Anterior cingulate cortex (tissue), 58 donors: ENCODE measurements at places on chromosomes 2 and 18.

- no peak for DNase-seq
Observed at GRCh38 chr2:182916417-182916816, 50.0 kb upstream of the FRZB start.

DNA sequence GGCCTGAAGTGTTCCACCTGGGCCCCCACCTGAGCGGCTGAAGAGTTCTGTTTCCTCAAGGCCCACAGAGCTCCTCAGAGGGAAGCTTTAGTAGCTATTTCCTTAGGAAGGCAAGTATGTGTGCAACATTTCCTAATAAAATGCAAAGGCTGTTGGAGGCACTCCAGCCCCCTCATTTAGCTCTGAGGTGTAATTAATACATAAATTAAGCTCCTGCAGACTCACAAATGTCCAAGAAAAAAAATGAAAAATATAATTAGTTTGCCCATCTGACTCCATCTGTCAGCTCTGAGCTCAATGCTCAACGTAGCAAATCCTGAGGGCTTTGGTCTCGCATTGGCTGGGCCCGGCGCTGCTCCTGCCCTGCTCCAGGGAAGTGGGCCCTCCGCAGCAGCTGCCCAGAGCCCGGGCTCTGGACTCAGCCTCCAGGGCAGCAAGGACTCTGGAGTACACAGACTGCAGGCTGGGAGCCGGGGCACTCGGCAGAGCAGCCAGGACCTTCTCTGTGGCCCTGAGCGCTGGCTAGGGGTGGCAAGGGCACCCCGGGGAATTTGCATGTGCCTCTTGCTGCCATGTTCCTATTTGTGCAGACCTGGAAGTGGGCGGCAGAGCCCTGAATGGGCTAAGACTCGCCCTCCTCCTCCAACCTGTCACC, 23.4 kb upstream of the C1QL2 start:
- DNase-seq: no peak

- no peak for DNase-seq
Observed at GRCh38 chr2:238938401-238939055, 90.6 kb downstream of the TWIST2 start.

DNA sequence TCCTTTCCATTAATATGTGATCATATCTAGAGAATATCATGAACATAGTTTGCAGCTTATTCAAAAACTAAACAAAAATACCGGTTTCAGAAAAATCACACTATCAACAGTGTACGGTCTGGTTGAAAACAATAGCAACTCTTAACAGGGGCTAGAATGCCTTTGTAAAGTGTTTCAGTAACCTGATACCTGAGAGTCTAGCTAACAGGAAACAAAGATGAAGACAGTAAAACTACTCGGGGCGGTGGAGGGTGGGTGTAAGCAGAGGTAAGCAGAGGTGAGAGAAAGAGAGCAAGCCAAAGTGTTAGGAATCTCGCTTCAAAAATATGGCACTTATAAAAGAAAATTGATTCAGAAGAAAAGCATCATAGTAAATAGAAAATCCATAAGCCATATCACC, 109.0 kb upstream of the RGPD4 start:
- no peak for DNase-seq

DNA sequence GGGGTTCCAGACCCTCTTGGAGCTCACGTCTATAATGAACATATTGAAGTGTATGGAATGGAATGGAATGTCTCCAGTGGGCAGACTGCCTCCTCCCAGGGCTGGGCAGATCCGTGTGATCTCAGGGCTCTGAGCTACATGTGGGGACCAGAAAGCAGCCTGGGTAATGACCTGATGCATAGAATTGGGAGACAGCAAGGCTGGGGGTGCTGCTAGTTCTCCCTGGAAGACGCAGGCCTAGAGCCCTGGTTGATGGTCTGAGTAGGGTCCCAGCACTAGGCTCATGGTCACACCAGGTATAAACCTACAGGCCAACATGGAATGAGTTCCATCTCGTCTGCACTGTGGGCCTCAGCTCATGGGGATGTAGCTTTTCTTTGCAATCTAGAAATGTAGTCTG, 46.7 kb downstream of the ACAA2 start:
- DNase-seq: no peak

DNA sequence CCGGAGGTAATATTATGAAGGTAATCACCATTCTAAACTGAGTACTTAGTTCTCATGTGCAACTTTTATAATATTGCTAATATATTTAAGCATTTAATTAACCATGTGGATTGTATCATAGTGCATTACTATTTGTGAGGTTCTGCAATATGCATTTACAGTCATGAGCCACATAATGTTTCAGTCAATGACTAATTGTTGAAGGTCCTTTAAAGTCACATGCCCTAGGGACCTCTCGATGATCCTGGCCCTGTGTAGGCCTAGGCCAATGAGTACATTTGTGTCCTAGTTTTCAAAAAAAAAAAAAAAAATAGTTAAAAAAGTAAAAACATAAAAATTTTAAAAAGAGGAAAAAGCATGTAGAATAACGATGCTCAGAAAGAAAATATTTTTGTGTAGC, 298.0 kb downstream of the DSEL start:
- no peak for DNase-seq

DNA sequence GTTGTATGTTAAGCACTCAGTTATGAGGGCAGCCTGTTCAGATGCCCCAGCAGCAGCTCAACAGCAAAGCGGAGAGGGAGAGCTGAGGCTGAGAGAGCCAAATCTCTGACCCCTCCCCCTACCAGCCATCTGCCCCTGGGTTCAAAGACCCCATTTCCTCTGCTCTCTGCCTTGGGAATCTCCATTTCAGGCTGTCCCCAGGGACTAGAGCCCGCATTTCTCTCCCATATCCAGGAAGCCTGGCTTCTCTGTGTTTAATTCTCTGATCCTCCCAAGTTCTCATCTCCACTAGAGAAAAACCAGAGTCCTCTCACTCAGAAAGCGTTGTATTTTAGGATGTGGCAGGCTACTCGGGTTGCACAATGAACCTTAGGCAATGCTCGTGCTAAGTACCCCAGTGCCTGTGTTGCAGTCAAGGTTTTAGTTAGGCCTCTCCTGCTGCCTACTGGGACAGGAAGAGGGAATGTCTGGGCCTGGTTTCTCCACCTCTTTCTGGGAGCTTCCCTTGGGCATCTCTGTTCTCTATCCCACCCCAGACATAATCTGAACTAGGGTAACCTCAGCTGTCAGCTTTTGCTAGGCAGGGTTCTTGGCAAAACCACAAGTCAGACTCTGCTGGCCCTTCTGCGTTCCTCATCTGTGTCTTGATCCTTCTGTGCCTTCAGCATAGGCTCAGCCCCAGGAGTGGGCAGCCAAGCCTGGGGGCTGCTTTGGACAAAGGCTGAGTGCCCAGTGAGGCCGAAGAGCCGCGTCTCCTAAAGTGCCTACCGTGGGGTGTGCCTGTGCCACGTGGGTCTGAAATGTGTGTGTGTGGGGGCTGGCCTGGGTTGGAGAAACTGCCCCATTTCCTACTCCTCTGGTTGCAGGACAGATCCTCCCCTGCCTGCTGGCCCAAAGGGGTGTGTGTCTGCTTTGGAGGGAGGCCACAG, 96.8 kb downstream of the STPG4 start:
- no peak for DNase-seq

DNA sequence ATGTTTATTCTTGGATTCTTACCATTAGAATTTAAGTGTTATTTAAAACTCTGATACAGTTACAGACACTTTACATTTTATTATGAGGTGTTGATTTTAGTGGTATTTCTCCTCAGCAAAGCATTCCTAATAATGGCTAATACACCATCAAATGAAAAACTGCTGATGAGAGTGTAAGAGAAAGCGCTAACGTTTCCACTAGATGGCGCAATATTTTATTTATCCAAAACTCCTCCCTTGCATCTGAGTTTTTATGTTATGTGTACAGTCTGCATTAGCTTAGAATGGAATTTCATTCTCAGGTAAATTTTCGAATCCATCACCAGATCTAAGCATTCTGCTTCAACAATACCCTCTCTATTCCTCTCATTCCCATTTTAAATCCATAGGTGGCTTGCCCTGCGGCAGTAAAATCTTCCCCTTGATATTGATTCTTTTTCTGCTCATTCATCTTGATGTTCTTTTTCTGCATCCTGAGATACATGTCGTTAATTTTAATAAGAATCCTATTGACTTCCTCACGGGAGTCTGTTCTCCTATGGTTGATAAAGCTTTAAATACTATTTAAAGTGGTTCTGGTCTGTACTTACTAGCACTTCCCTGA, 53.9 kb downstream of the PRKRA start:
- DNase-seq: no peak

DNA sequence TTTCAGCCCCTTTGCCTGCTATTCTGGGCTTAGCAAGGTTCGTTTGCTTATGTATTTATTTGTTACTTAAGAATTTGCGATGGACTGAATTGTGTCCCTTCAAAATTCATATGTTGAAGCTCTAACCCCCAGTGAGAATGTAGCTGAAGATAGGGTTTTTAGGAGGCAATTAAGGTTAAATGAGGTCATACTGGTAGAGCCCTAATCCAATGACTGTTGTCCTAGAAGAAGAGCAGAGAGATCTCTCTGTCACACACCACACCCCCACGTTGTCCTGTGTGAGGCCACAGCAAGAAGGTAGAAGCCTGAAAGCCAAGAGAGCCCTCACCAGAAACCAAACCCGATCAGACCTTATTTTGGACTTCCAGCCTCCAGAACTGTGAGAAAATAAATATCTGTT, 66.7 kb downstream of the KIAA1328 start:
- DNase-seq: no peak
